ENCODE measurements at places on chromosomes 4 and X.

GRCh38 chrX:67619253-67619652 lies 75.4 kb downstream of the AR start:
- DNase-seq, result no peak

DNA sequence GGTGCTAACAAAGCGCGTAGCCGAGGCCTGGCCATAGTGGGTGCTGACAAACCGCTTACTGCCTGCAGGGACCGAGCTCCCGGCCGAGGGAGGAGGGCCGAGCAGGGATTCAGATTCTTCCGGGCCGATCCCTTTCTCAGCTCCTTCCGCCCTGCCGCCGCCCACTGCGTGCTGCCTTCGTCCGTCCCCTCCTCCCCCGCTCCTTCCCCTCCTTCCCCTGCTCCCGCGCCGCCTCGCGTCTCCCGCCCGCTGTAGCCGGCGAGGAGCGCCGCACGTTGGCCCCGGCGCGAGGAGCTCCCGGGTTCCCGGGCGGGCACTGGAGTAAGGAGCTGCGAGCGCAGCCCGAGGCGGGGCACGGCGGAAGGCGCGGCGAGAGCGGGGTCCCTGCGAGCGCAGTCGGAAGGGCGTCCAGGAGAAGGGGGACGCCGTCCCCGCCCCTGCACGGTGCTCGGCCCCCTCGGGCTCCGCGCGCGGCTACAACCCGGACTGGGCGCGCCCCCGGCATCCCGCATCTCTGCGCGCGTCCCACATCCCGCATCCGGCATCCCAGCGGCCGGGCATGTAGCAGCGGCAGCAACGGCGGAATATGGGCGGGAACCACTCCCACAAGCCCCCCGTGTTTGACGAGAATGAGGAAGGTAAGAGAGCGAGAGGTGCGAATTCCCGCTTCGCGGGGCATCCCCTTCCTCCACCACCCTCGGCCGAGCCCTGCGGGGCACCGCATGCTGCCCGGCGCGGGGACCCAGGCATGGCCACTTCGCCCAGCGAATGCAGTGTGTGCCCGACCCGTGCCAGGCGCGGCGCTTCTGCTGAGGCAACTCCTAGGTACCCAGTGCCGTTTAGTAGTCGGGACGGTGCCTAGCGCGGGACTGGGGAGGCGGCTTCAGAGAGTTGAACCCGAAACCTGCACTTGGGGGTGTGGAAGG lies at the start of gene STK32B:
Gene STK32B (plus strand): TSS at position 203 of the 926 bp plus-strand sequence.
- no peak for DNase-seq

DNA sequence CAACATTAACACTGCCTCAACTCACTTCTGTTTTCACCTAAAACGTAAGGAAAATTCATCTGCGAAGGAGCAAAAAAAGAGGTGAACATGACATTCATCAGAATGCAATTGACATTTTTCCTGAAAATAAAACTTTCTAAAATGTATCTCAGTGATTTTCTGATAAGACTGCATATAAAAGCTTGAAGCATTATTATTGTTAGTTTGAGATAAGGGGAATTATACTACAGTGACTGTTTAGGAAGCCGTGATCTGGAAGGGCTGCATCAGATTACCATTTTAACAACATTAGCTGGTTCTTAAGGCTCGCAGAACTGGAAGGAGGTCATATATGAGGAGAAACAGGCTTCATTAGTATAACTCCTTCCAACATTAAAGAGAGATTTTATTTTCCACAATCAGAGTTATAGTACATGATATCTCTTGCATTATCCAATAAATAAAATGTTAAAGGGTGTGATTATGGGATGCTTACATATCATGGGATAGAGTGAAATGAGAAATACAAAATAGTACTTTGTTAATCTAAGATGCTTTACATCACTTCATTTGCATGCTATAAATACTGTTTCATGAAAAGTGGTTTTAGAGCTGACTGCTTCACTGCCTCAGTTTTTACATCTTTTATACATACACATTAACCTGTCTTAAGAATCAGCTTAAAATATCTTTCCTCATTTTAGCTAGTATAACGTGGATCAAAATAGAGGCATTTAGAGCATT lies 1820.1 kb upstream of the TENM3 start:
- DNase-seq, result no peak

DNA sequence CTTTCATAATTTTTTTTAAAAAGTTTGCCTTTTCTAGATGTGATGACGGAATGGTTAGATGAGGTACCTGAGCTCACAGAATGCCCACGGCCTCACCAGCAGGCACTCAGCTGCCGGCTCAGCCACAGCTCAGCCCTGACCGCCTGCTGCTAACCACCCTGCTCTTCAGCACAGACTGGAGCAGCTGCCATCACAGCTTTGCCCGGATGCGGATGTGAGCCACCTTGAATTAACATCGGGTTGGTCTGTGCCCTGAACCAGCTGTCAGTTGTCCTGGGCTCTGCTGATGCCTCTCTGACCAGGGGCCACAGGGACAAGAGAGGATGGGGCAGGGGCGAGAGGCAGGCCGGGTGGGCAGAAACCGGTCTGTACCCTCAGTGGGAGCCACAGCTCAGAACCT lies 93.3 kb downstream of the HMX1 start:
- no peak for DNase-seq

- DNase-seq, result no peak
Observed at GRCh38 chr4:108010167-108010566, 20.5 kb downstream of the HADH start.
